ENCODE measurements at places on chromosomes 6 and 20.

- no peak for DNase-seq
Measured at GRCh38 chr20:48618631-48619030, 209.2 kb downstream of the PREX1 start.

GRCh38 chr6:165060720-165061119, 248.7 kb downstream of the C6orf118 start:
- no peak for DNase-seq

- no peak for DNase-seq
Measured at GRCh38 chr20:16314320-16314719, 258.9 kb downstream of the KIF16B start.

GRCh38 chr6:63785006-63785405, 149.4 kb downstream of the PHF3 start:
- no peak for DNase-seq

- DNase-seq: peak; percentile 40
Measured at GRCh38 chr20:33443006-33443511, 504 bp downstream of the SNTA1 start.

DNA sequence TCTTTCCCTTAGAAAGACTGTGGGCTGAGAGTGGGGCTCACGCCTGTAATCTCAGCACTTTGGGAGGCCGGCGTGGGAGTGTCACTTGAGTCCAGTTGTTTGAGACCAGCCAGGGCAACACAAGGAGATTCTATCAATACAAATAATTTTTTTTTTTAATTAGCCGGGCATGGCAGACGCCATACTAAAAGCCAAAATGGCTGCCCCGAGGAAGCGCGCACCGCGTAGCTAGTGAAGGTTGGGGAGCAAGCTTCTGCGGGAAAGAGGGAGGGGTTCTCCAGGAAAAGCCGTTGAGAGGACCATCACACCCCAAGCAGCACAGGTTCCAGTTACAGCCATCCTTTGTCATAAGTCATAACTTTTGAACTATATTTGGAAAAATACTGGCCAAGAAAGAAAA, 21.3 kb upstream of the PNRC1 start:
- DNase-seq: no peak

- no peak for DNase-seq
Measured at GRCh38 chr6:26246058-26246457, 118.9 kb upstream of the BTN3A2 start.

- no peak for DNase-seq
Measured at GRCh38 chr6:97909380-97909779, 626.4 kb upstream of the MMS22L start.

DNA sequence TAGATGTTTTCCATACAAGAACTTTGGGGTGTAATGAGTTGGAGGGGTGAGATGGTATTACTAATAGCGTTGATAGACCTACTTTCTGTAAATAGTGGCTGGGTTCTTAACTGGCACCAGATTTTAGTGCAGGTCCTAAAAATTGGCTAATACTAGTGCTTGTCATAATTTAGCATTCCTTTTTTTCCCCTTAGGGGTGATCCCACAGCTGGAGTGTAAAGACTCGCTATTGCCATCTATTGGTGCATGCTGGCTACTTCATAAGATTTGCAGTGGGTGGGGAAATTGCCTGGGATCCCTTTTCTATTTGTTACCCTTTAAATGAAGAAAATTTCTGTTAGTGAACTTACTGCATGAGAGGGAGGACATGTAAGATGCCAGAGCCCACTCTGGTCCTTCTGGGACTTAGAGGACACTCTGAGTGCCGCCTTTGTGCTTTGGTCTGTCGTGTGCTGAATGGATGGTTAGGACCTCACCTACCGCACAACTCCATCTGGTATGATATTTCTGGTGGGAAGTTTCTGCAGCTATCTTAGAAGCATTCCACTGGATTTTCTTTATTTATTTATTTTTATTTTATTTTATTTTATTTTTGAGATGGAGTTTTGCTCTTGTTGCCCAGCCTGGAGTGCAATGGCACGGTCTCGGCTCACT, 195.5 kb downstream of the JARID2 start:
- no peak for DNase-seq

DNA sequence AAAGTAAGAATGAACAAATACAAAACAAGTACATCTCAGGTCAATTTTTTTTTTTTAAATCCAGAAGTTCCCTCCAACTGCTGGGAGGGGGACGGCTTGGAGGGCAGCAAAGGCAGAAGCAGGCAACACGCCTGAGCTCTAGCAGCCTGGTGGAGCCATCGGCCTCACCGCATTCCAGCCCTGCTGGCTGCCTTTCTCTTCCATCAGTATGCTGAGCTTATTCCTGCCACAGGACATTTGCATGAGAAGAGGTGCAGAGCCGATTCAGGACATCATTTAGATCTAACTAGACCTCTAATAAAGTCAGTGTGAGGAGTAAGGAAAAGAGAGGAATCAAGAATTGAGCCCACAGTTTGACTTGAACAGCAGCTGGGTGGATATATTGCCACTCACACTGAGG, 318.8 kb downstream of the ZFAND3 start:
- DNase-seq: no peak

- DNase-seq: no peak
Measured at GRCh38 chr6:104531646-104532045, 328.1 kb downstream of the HACE1 start.

DNA sequence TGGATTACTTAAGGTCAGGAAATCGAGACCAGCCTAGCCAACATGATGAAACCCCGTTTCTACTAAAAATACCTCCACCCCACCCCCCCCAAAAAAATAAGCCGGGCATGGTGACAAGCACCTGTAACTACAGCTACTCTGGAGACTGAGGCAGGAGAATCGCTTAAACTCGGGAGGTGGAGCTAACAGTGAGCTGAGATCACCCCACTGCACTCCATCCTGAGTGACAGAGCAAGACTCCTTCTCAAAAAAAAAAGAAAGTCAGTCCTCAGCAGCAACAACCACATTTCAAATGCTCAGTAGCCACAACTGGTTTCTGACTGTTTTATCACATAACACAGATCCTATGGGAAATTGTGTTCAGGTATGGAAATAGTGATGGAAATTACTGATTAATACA, 135.3 kb downstream of the HFE start:
- no peak for DNase-seq

DNA sequence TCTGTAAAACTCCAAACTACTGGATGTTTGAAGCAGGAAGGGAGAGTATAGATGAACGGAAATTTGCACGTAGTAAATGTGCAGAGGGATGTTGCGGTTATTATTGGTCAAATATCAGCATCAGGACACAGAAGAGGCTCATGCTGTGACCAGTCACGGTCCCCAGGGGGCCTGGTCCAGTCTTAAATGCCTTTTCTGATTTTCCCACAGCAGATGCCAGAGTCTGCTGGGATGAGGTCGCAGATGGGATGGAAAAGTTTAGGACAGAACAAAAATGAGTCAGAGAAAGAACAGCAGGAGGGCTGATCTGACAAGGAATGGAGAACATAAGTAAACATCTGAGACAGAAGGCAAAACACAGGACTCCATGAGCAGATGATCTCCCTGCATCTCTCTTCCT, 11.7 kb upstream of the SIRPG start:
- no peak for DNase-seq

DNA sequence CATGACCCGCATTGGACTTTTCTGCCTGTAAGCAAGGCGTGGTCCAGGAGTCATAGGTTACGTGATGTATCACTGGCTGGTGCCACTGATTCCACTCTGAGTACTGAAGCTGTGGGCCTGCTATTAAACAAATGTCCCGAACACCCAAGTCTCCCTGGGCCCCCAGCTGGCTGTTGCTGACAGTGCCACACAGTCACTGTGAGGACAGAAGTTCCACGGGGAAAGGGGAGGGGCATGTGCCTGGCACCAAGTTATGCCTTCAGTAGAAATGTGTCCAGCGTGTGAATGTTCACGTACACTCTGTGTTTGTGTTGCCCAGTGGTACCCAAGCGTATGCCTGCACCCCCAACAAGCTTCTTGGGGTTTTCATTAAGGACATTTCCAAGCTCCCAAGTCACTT, 171.4 kb upstream of the QKI start:
- DNase-seq: no peak

GRCh38 chr6:99822741-99823512, 171.1 kb downstream of the MCHR2 start:
- no peak for DNase-seq

DNA sequence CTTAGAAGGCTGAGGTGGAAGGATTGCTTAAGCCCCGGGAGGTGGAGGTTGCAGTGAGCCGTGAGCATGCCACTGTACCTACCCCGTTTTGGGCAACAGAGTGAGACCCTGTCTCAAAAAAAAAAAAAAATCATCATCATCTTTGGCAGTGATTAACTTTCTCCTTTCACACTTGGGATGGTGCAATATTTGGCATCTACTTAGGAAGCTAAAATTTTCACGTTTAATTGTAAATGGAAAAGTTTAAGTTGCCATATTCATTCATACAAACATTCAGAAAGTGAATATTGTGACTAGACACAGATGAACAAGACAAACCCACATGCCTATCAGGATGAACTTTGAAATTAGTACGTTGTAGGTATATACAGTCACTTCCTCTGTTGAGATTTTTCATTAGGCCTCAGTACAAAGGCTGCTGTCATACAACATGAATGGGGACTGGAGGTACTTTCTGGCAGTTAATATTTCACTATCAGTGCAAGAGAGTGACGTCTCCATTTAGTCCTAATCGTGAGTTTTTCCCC, 10.3 kb downstream of the TOP1 start:
- DNase-seq: no peak

GRCh38 chr6:89243331-89243629, 26.1 kb upstream of the GABRR1 start:
- DNase-seq: no peak

DNA sequence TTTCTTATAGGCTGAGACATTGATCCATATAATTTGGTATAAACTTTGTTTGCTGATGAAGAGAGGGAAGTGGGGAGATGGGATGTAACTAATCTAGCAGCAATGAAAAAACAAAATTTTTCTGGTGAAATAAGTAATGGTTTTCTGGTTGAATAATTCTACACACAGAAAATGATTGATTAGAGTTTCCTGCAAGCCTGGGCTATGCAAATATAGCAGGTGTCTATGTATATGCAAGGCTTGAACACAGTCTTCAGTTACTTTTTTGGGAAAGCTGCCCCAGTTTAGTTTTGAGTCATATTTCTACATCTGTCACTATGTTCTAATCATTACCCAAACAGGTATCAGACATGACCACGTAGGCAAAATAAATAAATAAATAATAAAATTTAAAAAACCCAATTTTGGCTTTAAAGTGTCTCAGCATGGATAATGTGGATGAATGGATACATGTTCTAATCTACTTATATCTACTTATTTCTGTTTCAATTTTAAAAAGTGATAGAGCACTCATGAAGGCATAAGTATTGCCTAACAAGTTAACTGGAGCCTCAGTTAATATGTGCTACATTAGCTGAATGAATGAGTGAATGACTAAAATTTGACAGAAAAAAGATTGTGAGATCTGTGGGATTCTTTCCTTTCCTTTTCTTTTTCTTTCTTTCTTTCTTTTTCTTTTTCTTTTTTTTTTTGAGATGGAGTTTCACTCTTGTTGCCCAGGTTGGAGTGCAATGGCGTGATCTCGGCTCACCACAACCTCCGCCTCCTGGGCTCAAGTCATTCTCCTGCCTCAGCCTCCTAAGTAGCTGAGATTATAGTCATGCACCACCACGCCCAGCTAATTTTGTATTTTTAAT, 37.2 kb upstream of the TFB1M start:
- no peak for DNase-seq
